ENCODE measurements at places on chromosomes 3 and 15.

DNA sequence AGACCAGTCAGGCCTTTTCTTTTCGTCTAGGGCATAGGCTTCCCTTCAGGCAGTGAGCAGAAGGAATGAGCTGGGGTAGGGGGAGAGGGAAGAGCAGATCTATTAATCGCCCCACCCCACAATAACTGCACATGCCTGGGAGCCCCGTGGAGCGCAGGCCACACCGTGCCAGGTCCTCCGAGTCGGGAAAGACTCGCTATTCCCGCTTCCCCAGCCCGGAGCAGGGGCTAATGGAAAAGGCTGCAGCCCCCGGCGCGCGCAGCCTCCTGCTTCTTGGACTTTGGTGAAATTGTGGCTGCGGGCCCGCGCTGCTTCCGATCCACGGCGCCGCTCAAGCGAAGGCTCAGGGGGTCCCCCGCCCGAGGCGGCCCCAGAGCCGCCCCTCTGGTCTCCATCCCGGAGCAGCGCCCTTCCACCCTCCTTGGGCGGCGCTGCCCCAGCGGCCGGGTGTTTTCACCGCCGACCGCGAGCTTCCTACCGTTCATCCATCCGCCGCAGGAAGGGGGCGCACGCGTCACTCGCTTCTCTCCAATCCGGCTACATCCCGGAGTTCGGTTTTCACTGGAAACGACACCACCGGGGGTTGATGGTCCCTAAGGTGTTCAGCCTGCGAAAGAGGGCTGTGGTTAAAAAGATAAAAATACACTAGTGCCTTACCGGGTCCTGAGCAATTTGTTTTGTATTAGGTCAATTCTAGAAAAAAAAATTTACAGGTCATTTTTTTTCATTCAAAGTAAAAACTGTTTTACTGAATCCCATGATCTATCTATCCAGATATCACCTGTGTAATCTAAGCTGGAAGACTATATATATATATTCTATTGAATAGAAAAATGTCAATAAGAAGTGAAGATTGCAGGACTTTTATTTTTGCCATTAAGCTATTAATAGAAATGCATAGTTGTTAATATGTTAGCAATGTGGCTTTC, 4.4 kb upstream of the SYNM start:
- no peak for DNase-seq

GRCh38 chr15:67133026-67133425, 67.6 kb downstream of the SMAD3 start:
- DNase-seq: no peak

- DNase-seq: no peak
These were observed 1.1 kb downstream of the TBC1D2B start for GRCh38 chr15:78076231-78077052.

DNA sequence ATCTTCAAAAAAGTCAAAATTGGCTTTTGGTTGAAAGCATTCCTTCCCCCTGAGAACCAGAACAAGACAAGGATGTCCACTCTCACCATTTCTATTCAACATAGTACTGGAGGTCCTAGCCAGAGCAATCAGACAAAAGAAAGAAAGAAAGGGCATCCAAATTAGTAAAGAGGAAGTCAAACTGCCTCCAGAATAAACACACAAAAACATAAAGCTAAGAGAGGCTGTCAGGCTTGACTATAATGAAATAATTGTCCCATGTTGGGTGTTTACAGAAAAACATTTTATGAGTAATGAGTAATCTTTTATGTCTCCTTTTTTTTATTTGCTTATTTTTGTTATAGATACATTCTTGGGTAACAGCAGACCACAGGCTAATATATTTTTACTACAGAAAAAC, 18.3 kb upstream of the FAM240A start:
- no peak for DNase-seq

GRCh38 chr3:132174500-132174899, 139.7 kb upstream of the CPNE4 start:
- DNase-seq: no peak

- DNase-seq: no peak
These were observed 3.2 kb downstream of the RAP2B start for GRCh38 chr3:153165261-153165681.

DNA sequence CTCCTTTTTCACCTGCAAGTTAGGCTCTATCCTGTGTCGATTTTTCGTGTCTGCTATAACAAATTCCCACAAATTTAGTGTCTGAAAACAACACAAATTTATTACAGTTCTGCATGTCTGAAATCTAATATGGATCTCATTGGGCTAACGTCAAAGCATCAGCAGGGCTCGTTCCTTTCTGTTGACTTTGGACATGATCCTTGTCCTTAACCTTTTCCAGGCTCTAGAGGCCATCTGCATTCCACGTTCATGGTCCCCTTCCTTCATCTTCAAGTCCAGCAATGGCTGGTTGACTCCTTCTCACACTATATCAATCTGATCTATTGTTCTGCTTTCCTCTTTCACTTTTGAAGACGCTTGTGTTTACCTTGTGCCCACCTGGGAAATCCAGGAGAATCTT, 165.7 kb upstream of the RARB start:
- no peak for DNase-seq

DNA sequence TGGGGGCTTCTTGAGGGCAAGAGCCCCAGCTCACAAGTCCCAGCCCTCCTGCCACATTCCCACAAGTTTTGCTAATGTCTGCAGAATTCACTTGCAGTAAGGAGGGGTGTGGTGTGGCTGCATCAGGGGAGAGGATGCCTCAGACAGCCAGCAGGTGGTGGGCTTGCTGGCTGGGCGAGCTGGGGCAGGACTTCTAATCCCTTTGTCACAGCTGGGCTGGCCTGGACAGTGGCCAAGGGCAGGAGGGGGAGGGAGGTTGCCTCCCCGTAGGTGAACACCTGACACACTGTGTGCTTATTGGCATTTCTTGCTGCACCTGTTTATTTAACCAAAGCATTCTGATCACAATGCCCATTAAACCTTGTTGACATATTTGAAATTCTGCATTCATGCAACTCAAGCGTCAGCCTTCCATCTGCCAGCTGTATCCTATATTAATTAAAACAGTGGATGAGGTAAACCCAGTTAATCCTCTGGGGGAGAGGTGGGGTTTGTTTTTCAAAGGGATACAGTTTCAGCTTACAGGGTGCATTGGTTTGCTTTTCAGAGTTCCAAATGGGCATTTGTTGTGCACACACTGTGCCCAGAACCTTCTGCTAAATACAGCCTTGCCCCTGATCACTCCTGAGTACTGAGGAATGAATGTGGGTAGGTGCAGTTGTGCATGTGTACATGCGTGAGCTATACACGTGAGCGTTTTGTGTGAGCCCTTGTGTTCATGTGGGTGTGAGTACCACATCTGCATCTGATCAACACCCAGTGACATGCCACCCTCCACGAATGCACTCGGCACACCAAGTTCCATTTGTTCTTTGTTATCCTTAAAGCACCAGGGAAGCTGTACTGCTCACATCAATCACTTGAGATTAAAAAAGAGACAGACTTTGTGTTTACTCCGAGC, 268.7 kb downstream of the XXYLT1 start:
- no peak for DNase-seq

DNA sequence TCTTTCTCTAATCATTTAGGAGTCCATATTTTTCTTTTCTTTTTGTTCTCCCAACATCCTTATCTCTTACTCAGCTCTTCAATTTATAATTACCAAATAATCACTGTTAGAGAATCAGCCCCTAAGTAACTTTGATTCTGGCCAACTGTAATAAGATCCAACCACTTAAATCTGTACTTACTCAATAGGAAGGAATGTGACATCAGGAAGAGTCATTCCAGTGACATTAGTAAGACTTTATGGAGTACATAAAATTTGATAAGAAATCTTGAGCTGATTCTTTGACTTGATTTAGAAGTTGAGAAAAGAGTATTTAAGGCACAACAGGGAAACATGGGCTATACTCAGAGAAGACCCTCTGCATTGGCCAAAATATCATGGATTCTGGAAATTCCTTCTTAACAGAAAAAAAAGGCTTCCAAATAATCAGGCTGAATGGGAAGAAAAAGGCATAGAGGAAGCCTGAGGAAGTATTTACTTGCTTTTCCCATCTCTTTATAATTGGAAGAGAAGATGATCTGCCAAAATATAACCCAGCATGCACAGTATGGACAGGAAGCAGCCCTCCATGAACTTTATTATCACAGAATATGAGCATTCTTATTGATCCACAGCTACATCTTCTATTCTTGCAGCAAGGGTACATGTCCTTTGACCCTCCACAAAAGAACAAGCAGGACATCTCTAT, 289.7 kb upstream of the TPRG1 start:
- no peak for DNase-seq

GRCh38 chr3:172980849-172981248, 160.2 kb downstream of the SPATA16 start:
- DNase-seq: no peak

- no peak for DNase-seq
These were observed 61.9 kb downstream of the GOLGA6L7 start for GRCh38 chr15:28786521-28786920.

DNA sequence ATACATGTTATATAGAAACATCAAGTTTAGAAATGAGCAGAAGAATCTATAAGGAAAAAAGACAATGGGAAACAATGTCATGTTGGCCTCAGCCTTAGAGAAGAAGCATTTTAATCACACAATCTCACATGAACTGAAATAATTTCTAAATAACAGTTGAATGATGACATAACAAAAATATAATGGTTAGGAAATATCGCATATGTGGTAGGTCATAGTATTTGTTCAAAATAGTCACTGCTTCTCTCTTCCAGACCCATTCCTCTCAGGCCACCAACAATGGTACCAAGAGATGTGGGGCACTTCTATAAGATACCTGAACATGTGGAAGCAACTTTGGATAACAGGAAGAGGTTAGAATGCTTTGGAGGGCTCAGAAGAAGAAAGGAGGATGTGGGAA, 195.7 kb upstream of the PDZRN3 start:
- DNase-seq: no peak

GRCh38 chr3:159249472-159250174, 447.8 kb downstream of the MFSD1 start:
- DNase-seq: no peak

GRCh38 chr15:35107122-35107521, 22.0 kb upstream of the NANOGP8 start:
- DNase-seq: no peak

DNA sequence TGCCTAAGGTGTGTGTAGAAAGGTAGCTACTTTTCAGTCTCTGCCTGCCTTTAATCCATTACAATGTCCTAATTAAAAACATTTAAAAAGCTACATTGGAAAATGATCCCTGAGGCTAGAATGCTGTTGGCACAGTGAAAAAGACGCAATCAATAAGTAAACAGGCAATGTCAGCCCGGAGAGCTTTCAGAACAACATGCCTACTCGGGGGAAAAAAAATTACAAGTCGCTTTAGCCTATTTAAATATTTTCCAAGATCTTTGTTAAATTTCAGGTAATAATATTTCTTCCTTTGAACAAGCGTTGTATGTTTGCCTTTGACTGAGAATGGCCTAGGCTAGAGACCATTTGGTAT, 46.6 kb upstream of the CD47 start:
- DNase-seq: no peak

GRCh38 chr3:42685363-42685881, at the start of gene KLHL40:
TSS of gene KLHL40 (plus strand) at chr3:42685537. CDS start at chr3:42685619, 82 bp downstream.
- no peak for DNase-seq

- no peak for DNase-seq
These were observed 20.7 kb downstream of the USP13 start for GRCh38 chr3:179673523-179673922.

DNA sequence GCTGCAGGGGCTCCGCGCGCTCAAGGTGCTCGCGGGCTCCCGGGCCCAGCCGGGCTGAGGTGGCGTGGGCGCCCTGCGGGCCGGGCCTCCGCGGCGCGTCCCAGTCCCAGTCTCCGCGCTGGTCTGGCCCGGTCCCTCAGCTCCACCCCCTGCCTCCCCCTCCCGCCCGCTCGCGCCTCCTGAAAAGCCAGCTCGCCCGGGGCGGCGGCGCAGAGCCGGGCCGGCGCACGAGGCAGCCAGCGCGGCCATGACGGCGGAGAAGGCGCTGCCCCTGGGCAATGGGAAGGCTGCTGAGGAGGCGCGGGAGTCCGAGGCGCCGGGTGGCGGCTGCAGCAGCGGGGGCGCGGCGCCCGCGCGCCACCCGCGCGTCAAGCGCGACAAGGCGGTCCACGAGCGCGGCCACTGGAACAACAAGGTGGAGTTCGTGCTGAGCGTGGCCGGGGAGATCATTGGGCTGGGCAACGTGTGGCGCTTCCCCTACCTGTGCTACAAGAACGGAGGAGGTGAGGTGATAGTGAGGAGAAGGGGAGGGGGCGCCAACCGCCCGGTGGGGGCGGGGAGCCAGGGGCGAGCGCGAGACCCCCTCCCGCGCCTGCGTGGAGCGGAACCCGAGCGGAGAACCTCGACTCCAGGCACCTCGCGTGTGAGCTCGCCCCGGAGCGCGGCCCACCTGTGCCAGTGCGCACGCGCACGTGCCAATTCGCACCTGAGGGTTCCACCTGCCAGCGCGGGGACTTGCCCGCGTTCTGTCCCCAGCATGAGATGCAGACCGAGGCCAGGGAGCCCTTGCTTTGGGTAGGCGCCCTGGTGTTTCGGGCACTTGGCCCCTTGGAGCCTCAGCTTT, at the start of gene SLC6A11:
SLC6A11 (plus strand) TSS at position 210 of the 844 bp plus-strand sequence; CDS start at position 248, 38 bp downstream.
- no peak for DNase-seq

DNA sequence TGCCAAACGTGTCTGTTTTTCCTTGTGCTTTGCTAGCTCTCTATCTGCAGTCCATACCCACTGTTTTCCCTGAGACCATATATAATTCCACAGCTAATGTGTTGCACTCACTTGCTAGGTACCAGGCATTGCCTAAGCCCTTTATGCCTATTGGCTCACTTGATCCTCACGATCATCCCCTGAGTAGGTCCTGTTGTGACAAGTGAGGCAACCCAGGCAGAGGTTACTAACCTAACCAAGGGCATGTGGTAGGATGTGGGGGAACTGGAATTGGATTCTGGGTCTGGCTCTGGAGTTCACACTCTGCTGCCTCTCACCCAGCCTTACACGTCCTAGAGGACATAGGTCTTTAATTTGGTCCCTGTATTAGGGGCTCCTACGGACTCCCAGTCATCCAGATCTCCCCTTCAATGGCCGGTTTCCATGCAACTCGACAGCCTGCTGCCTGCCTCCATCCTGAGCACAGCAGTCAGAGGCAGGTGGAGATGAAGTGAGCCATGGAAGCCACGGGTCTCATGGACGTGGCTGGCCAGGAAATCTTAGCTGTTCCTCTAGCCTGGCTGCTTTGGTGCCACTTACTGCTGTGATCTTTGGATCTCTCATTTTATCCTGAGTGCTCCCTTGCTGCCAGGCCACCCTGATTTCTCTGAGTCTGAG, 38.9 kb upstream of the MYZAP start:
- DNase-seq: no peak

DNA sequence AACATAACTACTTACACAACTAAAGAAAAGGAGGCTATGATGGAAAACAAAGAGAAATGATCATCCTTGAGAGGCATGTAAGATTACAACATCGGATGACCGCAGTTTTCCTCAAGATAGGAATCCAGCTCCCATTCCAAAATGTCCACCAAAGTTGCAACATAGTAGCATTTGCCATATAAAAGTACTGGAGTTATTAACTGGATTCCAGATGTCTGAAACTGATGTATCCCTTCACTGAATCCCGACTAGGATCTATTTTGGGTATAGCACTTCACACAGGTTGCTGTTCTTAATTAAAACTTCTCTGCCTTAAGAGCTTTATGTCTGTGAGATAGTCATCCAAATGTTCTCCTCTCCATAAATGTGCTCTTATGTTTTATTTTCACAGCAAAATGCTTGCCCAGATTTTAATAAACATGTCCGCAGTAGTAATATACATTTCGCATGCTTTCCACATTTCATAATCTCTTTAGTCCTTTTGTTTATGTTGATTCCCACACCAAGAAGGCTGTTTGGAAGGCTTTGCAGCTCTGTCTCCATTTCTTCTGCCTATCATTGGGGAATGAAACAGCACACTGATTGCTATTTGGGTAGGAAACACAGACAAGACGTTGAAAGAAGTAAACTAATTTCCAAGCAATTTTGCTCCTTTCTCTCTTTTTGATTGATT, 716.5 kb upstream of the CFAP20DC start:
- no peak for DNase-seq

- no peak for DNase-seq
These were observed 301.4 kb upstream of the TGFBR2 start for GRCh38 chr3:30305021-30305420.

All from stimulated activated CD8-positive, alpha-beta memory T cell treated with anti-CD3 and anti-CD28 coated beads, Interleukin-4, amount 100 ng/mL, for 1 hour (primary cell).